Activated CD4-positive, alpha-beta memory T cell treated with anti-CD3 and anti-CD28 coated beads, Interleukin-2, amount 10 ng/mL, durations not matched to agents 7 days and 5 days (primary cell): ENCODE measurements at places on chromosomes 13 and 19. TPM values are rescaled to one million over a fixed set of nuclear protein-coding genes. Genes with fewer than 3 reads are reported as not detected.

CRLF1 gene
- total RNA-seq: not detected

SLC25A41 gene
- total RNA-seq: not detected

KANK3 gene
- total RNA-seq: 8.7 TPM

CGB5 gene
- not detected for total RNA-seq

WDR88 gene
- not detected for total RNA-seq

TMEM145 gene
- total RNA-seq: not detected

ATP7B gene
- total RNA-seq: 0.78 TPM

LGI4 gene
- 0.68 TPM for total RNA-seq

TYROBP gene
- 0.58 TPM for total RNA-seq

STK11 gene
- total RNA-seq: 85.1 TPM

SLITRK5 gene
- under 0.01 TPM for total RNA-seq

IGFL1 gene
- total RNA-seq: not detected

LRFN3 gene
- 13.5 TPM for total RNA-seq

ZNF813 gene
- total RNA-seq: 3.9 TPM

TEAD2 gene
- not detected for total RNA-seq

DENND1C gene
- 101 TPM for total RNA-seq

MEF2B gene
- total RNA-seq: 5.4 TPM

ZNF98 gene
- total RNA-seq: not detected

CPB2 gene
- total RNA-seq: not detected

PDCD2L gene
- 8.0 TPM for total RNA-seq

BST2 gene
- total RNA-seq: 301 TPM

ZNF208 gene
- 1.9 TPM for total RNA-seq

DIRAS1 gene
- total RNA-seq: not detected

CBY2 gene
- total RNA-seq: not detected

LRRC63 gene
- total RNA-seq: 1.1 TPM

GJB2 gene
- 5.8 TPM for total RNA-seq

BRSK1 gene
- total RNA-seq: 5.6 TPM

ASF1B gene
- 94.8 TPM for total RNA-seq

C19orf67 gene
- total RNA-seq: 0.35 TPM
